ENCODE measurements at places on chromosomes 7 and 10.

DNA sequence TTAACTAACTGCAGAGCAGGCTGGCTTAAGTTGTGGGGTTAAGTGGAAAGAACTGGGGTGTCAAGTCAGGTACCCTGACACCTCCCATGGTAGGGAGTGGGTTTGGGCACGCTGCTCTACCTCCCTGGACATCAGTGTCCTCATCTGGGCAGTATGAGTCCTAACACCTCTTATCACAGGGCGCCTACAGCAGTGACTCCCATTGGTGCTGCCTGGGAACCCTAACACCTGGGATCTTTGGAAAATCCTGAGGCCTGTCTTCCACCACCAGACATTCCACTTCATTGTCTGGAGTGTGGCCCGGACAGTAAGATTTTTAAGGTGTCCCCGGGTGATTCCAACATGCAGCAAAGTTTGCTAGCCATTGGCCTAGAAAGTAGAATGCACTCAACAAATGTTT is 239.1 kb downstream of the SKAP2 start:
- no peak for DNase-seq

DNA sequence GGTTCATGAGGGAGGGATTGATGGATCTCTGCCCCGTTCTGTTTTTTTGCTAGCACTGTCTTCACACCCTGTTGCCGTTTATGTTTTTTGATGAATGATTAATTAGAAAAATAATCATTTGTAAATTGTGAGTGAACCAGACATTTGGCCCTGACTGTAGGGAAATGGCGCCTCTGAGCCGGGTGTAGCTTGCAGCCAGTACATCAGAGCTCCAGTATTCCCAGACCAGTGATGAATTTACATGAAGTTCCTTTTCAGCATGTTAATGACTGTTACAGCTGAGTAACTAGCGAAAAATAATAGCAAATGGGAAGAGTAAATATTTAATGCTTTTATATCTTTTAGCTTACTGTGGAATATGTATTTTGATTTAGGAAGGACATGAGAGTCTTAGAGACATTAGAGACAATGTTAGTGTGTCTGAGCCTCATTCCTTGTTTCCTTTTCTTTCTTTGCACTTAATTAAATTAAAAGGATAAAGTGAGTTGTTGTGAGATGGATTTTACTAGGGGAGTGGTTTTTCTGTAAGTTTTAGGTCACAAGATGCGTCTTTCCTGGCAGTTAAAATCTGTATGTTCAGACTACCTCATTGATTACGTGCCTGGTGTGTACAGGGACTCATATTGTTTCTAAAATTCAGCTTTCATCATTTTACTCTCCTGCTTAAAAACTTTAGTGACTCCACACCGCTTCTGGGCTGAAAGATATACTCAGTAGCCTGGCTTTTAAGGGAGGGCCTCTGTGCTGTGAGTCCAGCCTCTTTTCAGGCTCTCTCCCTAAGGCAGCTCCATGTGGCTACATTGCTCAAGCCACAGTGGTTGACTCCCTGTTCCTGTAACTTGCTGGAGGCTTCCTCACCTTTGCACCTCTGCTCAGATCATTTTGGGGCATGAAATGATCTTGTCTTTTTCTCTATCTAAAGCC is 86.4 kb downstream of the AUTS2 start:
- no peak for DNase-seq

GRCh38 chr7:55552320-55553023 is 19.8 kb downstream of the VOPP1 start:
- DNase-seq, result no peak

DNA sequence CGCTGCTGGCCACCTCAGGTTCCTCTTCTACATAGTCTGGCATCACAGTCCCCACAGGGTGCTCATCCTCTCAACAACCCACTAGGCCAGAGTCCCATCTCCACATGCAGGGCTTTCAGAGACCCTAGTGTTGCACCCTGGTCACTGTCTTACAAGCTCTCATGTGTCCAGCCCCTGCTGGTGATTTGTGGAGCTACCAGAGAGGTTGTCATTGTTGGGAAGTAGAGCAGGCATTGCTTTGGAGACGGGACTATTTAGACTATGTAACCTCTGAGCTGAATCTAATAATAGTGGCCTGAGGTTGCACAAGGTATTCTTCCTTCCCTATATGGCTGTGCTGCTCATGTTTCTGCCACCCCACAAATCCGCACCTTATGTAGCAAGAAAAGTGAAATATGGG is 135.3 kb upstream of the VWC2 start:
- DNase-seq, result no peak

DNA sequence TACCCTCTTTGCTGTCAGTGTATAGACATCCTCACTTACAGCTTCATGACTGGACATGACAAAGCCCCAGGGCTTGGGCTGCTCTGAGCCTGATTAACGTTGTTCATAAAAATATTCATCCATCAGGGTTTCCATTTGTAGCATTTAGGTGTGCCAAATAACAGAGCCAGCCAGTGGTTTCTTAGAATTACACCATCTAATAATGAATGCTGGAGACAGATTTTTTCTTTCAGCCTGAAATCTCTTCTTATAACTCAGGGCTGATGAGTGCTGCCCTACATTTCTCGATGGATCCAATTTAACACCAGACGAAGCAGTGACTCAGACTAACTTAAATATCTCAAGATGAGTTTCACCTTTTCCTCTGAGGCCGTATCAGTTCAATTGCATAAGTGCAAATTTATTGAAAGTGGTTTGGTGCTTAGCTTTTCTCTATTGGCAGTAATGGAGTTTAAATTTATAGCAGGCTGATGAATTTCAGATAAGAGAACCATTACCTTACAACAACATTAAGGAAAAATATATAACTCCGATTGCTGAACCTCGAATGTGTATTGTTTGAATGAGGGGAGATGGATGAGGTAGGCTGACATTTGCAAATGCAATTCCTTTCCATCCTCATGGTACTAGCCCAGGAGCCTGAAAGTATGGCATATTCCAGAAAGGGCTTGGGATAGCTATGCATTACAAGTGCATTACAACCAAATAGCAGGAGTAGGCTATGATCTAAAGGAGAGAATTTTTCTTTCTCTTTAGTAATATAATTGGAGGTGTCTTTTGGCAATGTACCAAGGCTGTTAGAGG is 900.6 kb downstream of the KCNMA1 start:
- no peak for DNase-seq

- no peak for DNase-seq
Measured at GRCh38 chr7:4234498-4234855, 447.6 kb upstream of the FOXK1 start.

GRCh38 chr7:133040674-133041073 is 41.2 kb downstream of the CHCHD3 start:
- no peak for DNase-seq

GRCh38 chr7:7706101-7706511 is 12.3 kb downstream of the RPA3 start:
- no peak for DNase-seq

GRCh38 chr7:124088590-124088989 is 55.7 kb upstream of the TMEM229A start:
- DNase-seq, result no peak

DNA sequence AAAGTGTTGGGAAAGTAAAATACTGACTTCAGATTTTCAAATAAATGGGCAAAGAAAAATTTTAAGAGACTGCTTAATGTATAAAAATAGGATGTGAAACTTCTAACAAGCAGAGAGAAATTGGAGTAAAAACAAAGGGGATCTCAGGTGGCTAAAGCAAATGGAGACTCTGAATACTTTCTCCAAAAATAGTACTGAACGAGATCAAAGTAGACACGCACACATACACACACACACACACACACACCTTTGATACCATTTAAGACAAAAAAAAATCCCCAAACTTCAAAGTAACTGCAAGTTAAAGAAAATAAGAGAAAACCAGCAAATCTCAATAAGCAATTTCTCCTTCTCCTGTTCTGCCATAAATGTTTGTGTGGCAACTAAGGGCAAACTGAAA is 307.3 kb downstream of the CRPPA start:
- DNase-seq, result no peak

- peak; percentile 48 for DNase-seq
Measured at GRCh38 chr10:75111907-75112679, 637 bp downstream of the SAMD8 start.

DNA sequence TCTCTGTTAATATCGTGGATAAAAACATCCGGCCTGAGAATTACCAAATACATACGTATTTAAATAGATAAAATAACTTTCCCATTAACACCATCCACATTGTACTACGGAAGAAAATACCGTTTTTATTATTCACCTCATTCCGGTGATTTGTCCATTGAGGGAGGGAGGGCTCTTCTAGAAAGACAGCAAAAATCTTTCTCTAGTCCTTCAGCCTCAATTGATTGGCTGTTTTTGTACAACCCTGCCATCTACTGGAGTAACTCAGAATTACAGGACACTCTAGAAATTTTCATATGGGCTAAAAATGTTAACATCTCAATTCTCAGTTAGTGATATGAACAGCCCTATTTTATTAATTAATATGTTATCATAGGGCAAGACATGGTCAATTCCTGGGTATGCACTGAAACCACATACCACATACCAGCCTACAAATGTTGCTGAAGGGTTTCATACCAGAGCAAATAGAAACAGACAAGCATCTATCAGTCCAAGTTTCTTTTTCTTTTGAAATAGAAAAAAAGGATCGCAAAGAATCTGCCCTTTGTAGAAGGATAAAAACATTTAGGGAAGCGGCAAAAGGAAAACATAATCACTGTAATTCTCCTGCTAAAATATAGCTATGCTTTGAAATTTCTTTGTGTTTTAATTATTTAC is 55.8 kb upstream of the CDCA7L start:
- DNase-seq, result peak; percentile 39

DNA sequence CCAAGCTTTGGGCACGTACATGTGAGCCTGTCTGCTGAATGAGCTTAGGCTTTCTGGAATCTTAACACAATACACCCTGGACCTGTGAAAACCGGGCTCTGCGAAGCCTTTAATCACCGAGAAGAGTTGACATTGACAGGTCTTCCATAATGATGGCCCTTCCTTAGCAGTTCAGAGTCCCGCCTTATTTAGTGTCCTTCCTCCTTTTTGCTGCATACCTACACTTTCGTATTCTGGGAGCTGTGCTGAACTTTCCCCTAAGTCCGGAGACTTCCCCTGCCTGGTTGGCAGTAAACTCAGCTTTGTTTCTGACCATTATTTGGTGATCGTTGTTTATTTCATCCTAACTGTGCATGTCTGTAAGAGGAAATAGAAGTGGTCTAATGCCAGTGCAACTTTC is 212.0 kb downstream of the CAMK1D start:
- no peak for DNase-seq

- no peak for DNase-seq
Measured at GRCh38 chr7:91789086-91789485, 91.4 kb downstream of the MTERF1 start.

DNA sequence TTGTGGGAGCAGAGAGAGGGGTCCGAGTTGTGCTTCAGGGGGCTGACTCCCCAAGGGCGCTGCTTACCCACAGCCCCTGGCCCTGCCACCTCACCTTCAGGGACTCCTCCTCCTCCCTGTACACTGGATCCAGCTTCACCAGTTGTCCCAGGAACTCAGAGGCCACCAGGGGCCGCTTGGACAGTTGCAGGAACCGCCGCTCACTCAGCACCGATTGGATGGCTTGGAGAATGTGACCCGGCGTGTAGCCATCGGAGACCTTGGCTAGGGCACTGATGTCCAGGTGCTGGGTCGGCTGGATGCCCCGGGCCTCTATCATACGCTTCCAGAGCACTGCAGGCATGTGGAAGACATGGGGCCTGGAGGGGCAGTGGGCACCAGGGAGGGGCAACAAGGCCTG is 4.5 kb upstream of the ASB10 start:
- no peak for DNase-seq

DNA sequence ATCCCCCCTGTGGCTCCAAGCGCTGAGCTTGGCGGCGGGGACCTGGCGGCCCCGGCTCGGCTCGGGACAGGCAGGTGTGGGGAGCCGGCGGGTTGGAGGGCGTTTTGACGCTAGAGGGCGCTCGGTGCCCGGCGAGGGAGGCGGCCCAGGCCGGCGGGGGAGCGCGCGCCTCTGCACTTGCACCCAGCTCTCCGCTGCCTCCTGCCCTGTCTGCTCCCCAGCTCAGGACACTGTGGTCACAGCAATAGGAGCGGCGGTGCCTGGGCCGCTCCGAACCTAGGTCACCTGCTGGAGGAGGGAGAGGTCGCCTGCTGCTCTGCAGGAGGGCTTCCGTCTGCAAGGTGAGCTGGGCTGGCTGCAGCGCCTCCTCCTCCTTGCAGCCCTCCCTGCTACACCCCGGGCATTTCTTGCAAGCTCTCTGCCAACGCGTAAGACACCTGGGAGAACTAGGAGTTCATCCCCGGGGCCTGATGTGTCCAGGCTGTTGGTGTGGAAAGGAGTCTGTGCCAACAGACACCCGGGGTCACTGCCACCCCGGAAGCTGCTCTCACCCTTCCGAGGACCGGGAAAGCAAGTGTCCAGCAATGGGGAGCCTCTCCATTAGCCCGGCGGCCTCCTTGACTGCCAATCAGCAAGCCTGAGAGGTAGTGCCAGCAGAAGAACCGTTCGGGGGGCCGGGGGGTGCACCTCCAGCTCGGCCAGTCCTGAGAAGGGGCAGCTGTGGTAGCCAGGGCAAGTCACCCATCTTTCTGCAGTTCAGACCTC is 620.4 kb downstream of the GALNT17 start:
- DNase-seq, result no peak

DNA sequence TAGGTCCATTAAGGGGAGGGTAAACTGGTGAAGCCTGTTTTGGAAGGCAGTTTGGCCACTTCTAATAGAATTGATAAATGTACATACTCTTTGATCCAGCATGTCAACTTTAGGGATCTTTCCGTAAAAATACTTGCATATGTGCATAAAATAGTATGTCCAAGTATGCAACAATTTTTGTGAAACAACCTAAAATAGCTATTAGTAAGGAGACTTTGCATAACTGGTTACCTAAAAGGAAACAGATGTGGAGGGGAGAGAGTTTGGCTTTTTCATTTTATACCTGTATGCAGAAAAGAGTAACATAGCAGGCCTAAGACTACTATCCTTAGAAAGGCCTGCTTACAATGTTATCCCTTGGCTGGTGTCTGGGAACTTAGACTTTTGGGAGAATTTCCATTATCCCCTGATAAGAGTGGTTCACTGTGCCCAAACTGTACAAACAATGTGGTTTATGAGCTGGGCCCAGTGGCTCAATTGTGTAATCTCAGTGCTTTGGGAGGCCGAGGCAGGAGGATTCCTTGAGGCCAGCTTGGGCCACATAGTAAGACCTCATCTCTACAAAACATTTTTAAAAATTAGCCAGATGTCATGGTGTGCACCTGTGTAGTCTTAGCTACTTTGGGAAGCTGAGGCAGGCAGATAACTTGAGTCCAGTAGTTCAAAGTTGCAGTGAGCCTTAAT is 21.3 kb downstream of the PTPN12 start:
- DNase-seq, result no peak

GRCh38 chr7:27175626-27176523 is 1.8 kb upstream of the HOXA10 start:
- DNase-seq, result no peak

- no peak for DNase-seq
Measured at GRCh38 chr10:472241-472910, 217.1 kb downstream of the DIP2C start.
